Stimulated activated CD4-positive, alpha-beta T cell treated with anti-CD3 and anti-CD28 coated beads, Interleukin-2, amount 100 ng/mL, for 24 hours (primary cell): ENCODE measurements at places on chromosomes 2 and 18.

DNA sequence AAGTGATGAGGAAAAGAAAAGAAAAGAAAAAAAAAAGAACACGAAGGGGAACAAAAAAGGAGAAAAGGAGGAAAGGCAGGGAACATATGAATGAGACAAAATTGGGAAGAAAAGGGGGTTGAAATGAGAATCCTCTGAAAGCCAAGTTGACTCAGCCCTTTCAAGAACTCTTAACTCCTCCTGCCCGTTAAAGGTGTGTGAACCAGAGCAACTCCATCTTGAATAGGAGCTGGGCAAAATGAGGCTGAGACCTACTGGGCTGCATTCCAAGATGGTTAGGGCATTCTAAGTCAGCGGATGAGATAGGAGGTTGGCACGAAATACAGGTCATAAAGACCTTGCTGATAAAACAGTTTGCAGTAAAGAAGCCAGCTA lies 4.0 kb upstream of the POLE4 start:
- no peak for DNase-seq

GRCh38 chr18:519019-519879 lies 18.7 kb upstream of the COLEC12 start:
- DNase-seq: no peak

DNA sequence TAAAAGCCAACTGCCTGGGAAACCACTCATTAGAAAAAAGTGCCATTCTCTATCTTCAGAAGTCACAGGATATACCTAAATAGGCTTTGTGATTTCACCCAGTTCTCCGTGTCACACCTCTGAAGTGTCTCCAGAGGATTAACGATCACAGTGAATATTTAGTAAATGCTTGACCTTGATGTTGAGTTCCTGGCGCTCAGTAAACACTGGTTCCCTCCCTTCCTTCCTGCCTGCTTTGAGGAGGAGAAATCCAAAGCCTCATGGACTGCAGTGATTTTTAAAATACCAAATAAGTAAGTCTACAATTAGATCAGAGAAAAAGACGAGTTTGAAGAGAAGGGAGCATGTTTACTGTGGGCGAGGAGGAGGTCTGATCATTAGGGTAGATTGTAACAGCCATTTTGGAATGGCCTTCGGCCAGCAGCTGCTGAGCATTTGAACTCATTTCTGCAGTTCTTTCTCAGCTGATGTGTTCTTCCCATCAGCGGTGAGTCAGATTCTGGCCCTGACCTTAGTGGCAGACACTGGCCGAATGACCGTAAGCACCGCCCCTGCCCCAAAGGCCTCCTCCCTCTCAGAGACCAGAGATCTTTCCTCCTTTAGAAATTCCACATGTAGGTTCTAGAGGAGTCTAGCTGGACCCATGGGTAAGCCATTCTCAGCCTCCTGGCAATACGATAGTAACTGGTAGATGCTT lies 62.1 kb upstream of the SLC16A14 start:
- no peak for DNase-seq

- DNase-seq: no peak
Observed at GRCh38 chr18:77203071-77203470, 46.6 kb upstream of the GALR1 start.

- DNase-seq: no peak
Observed at GRCh38 chr2:53231908-53232307, 535.7 kb upstream of the CHAC2 start.

GRCh38 chr2:20052229-20052851 lies 912 bp upstream of the LAPTM4A start:
- DNase-seq: no peak

- DNase-seq: no peak
Observed at GRCh38 chr18:33440060-33441043, at the start of gene CCDC178. Gene CCDC178, minus strand, starts transcription at chr18:33440721. Its CDS starts 28,633 bp downstream, at chr18:33412088.

GRCh38 chr2:23393722-23394121 lies 8.7 kb downstream of the KLHL29 start:
- no peak for DNase-seq

DNA sequence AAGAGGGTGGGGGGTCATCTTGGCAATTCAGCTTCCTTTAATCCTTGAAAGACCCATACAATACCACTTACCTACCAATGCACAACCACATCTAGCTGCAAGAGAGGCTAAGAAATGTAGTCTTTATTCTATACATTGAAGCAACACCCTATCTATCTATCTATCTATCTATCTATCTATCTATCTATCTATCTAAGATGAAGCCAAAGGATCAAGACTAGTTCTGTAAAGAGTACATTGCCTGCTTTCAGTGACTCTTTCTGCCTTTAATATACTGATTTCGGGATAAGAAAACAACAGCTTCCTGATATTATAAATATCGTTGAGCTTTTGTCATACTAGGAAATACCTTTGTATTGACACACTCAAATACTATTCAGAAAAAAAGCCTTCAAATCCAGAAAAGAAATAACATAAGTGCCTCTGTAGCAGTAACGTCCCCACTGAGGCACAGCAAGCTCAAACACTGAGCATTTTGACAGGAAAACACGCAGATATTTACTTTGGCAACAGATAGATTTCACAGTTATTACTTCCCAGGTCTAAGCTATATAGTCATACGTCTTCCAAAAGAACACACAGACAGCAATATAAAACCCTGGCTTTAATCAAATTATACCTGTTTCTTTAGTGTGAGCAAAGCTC lies 139.4 kb upstream of the SERTAD2 start:
- no peak for DNase-seq

DNA sequence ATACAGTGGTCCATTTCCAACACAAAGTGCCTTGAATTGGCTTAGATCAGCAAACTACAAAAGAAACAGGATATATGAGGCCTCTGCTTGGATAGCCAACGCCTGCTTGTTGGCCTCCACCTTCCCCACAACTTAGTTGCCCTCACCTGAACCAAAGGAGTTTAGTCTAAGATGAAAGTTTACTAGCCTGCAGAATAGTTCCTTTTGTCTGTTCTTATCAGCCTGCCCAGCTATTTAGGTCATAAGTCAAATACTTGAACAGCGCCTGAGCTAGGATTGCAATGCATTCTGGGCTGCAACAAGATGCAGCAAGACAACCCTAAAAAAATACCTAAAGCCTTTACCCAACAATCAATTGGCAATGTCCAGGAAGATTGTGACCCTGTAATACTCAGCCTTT lies 13.1 kb upstream of the EPG5 start:
- no peak for DNase-seq

- no peak for DNase-seq
Observed at GRCh38 chr2:240374085-240374907, 61.2 kb upstream of the GPC1 start.

DNA sequence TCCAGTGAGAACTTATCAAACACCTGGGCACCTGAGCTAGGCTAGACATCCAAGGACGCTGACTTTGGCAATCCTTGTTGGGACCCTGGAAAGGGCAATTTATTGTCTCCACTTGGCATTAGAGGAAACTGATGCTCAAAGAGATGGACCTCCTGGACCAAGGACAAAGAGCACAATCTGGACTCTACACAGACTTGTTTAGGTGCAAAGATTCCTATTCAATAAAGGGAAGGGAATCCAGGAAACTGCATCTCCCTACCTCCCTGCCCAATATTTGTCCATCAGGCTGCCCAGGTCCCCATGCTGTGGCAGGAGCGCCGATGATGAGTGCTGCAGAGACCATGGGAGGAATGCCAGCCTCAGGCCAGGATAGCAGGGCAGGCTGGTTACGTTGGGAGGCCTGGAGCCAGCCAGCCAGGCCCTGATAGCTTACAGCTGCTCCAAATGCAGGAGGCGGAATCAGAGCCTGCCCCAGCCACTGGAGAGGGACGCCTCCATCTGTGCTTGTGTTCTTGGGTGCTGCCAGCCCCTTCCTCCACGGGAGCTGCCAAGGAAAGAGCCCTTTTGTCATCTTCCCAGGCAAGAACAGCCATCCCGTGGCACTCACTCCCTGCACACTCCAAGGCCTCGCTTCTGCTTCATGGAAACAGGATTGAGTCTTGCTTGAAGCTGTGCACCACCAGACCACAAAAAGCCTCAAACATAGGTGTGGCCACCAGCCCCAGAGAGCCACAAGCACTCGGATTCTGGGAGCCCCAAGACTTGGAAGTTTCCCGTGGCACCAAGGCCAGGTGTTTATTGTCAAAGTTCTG lies 60.0 kb downstream of the HS1BP3 start:
- no peak for DNase-seq

- DNase-seq: no peak
Observed at GRCh38 chr2:181169503-181169902, 189.1 kb downstream of the UBE2E3 start.

DNA sequence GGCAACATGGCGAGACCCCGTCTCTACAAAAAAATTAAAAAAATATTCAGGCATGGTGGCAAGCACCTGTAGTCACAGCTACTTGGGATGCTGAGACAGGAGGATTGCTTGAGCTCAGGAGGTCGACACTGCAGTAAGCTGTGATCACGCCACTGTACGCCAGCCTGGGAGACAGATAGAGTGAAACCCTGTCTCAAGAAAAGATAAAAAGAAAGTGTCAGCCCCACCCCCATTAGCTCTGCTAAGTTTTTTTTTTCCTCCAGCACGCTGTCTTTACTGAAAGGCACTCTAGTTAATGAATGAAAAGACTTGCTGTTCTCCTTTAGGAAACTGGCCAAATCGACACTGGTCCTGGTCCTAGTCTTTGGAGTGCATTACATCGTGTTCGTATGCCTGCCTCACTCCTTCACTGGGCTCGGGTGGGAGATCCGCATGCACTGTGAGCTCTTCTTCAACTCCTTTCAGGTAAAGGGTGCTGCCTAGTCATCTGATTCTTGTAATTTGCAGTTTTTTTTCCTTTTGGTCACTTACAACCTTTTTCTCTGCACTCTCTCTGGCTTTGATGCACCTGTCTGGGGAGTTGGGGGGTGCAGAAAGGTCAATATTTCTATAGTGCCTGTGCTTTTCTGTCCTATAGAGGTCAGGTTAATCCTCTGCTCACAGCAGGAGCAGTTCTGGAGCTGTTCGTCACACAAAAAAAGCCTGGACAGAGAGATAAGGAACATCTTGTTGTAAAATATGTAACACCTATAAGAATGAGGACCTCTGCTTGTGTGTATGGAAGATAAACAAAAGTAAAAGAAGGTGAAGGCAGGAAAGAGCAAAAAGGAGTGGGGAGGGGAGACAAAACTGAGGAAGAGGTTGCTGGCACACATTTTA lies 82.3 kb downstream of the PTH2R start:
- DNase-seq: no peak
